Activated T-helper 17 cell treated with anti-CD3 and anti-CD28 coated beads, Interleukin-2, amount 50 U/mL, for 72 hours (primary cell): ENCODE measurements at places on chromosomes 12 and 14. TPM values are rescaled to one million over a fixed set of nuclear protein-coding genes. Genes with fewer than 3 reads are reported as not detected.

DNA sequence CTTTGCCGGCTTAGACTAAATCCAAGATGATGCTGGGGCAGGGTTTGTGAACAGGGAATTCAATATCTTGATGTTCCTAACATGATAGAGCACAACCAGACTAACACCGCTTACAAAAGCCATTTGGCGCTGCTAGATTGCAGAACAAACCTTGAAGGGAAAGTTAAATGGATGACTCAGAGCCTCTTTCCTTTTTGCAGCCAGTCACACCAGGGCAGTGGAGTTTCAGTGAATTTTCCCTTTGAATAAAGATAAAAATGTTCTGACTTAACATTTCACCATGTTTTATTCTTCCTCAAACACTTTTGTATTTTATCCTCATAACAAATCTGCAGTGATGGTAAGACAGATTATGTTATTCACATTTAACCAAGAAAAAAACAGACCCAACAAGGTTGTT lies 47.3 kb downstream of the PDE6H start:
- ATAC-seq, result no peak

GRCh38 chr12:62676521-62677307 lies 210.1 kb downstream of the MON2 start:
- ATAC-seq, result no peak

GRCh38 chr12:106897082-106897481 lies 58.6 kb upstream of the TMEM263 start:
- no peak for ATAC-seq

GRCh38 chr14:64704743-64705380 lies 638 bp downstream of the PLEKHG3 start:
- ATAC-seq, result peak; percentile 14

DNA sequence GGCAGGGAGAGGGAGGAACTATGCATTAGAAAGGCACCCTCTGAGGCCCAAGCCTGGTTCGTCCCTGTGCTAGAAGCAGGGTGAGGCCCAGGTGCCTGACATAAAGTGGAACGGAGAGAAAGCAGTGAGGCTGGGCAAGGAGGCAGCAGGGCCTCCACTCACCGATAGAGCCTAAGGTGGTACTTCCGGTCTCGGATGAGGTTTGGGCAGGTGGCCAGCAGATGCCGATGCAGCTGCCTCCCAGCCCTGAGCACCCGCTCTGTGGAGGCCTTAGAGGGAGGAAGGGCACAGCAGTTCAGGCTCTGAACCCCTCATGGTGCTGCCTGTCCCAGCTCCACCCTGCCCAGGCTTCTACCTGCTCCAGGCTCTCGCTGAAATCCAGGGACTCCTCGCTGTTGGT lies 7.1 kb downstream of the RAPGEF3 start:
- ATAC-seq, result no peak

- ATAC-seq, result peak; percentile 35
Measured at GRCh38 chr12:13233830-13234641, 37.5 kb downstream of the EMP1 start.

DNA sequence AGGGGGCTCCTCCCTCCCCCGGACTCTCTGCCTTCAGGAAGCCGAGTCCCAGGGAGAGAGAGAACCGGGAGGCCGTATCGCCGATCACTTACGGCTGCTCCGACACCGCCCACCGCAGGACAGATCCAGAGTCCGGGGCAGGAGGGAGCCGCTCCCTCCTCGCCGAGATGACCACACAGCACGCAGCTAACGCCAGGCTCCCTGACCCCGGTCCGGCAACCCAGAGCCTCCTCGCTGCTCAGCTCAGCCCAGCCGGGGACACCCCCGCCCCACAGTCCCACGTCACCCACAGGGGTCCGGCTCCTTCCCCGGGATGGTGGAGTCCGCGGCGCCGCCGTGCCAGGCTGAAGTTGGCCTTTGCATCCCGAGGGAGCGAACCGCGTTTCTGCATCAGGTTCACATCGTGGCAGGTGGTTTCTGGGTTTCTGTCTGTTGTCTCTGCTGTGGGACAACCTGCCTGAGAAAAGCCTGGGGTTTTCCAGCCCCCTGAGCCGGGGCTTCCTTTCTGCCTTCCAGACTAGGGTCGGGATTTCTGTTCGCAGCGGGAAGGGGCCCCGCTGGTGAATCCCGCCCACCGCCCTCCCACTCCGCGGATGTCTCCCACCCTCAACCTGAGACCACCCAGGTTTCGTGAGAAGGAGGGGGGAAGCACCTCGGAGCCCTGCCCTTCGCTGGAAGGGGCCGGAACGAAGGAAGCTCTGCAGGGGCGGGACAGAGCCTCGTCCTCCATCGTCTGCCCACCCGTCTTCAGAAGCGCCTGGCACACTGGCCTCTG lies 61.2 kb downstream of the NOC4L start:
- no peak for ATAC-seq

- ATAC-seq, result no peak
Measured at GRCh38 chr12:32336261-32336660, 63.1 kb upstream of the FGD4 start.

DNA sequence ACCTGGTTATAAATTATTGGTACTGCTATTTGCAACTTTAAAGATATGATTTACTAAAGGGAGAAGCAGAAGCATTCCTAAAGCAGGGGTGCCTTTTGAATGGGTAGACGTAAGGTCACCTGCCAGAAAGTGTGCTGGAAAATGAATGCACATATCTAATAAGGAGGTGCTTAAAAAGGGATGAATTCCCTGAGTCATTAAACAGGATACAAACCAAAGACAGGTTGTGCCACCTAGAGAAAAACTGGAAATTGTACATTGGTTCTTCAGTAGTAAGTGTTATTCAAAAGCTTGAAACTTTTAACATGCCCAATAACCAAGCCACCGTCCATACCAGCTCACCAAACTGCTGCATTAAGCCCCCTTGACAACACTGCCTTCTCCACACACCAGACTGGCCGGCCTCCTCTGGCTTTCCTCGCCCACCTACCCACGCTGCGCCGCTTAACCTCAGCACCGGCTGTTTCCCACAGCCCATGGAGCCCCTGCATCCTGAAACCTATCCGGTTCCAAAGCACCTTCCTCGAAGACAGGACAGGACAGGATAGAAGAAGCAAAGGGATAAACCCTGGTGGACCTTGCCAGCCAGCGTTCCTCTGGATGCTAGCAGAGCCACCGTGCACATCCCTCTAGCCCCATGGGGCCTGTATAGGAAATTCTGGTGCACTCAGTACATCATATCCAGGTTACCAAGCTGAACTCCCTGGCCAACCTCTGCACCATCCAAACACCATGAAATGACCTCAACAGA lies 201.5 kb upstream of the CAND1 start:
- no peak for ATAC-seq

DNA sequence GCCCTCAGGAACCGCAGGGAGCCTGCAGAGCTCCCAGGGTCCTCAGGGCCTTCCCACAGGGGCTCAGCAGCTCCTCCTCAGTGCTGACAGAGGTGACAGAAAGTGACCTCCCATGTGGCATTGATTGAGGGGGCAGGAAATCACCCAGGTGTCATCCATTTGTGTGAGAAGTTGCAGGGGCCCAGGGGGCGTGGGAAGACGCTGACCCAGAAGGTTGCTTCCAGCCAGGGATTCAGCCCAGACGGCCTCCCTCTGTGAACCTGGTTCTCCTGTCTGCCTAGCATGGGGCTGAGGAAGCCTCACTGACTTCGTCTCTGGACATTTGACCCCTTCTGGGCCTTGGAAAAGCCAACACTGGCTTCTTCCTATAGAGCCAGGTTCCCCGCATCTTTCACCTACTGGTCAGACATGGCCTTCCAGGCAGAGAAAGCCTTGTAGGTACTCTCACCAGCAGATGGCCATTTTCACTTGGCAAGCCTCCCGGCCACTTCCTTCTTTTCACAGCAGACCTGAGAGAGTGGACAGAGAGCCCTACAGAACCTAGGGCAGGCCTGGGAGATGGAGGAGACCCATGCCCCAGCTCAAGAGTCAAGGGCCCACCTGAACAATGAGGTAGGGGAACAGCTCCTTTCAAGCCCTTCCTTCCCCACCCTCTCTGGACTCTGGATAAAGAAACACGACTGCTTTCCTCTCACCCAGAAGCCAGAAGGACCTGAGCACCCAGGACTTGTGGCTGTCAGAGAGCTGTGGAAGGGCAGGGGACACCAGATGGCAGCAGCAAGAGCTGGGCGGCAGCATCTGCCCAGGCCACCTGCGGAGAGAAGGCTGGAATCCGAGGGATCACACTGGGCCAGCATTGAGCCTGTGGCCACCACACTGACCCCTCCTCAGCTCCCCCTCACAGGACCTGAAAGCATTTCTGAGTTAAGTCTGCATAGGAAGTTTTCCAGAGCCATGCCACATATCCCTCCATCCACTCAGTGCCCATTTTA lies 377.8 kb downstream of the DPF3 start:
- ATAC-seq, result no peak

- ATAC-seq, result peak; percentile 85
Measured at GRCh38 chr12:54991161-54991990, 6.8 kb upstream of the TESPA1 start.

GRCh38 chr14:51844081-51844881 lies 16.1 kb upstream of the GNG2 start:
- ATAC-seq, result no peak

GRCh38 chr12:130799051-130799450 lies 40.0 kb downstream of the STX2 start:
- no peak for ATAC-seq

- peak; percentile 75 for ATAC-seq
Measured at GRCh38 chr12:98741196-98741555, 96.1 kb downstream of the APAF1 start.

DNA sequence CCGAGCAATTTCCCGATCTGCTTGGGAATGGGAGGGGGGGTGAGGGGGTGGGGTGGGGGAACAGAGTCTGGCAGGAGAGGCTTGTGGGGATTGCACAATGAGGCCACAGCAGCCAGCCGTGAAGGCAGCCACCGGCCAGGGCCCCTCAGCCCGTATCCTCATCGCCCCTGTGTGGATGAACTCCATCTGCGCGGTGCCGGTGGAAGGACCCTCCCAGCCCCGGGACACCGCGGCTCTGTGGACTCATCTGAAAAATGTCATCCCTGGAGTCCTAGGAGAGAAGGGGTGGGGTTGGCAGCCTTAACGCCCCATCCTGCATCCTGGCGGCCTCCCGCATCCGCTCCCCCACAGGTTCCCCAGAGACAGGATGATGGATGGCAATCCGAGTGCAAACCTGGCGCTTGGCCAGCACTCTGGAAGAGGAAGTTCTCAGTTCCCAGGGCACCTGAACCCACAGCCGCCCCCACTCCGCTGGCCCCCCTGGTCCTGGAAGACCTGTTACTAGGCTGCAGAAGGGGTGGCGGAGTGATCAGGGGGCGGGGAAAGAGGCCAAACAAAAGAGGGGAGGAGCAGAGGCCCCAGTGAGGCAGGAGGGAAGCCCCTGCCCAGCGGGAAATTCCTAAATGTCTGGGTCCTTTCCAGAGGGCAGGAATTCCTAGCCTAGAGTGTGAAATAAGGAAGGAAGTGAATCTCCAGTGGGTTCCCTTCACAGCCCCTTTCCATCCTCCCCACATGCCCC lies 1.2 kb upstream of the TNFAIP2 start:
- ATAC-seq, result no peak

- no peak for ATAC-seq
Measured at GRCh38 chr12:7837366-7837765, 35.3 kb downstream of the SLC2A14 start.

GRCh38 chr14:25034803-25035681 lies 14.9 kb downstream of the STXBP6 start:
- no peak for ATAC-seq

GRCh38 chr12:96386794-96387193 lies 13.4 kb downstream of the CDK17 start:
- no peak for ATAC-seq

DNA sequence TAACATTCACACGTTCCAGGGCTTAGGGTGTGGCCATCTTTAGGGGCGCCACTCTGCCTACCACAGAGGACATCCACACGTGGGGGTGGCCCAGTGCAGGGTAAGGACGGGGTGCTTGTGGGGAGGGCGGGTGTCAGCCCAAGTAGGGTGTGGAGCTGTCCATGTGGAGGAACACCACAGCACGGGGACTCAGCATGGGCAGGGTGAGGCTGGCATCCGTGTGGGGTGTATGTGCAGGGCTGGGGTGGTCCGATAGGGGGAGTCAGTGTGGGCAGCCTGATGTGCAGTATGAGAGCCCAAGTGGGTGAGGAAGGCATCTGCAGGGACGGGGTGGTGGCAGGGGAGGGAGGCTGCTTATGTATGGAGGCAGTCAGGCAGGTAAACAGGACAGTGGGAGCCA lies 17.7 kb downstream of the PSMC1 start:
- ATAC-seq, result no peak

DNA sequence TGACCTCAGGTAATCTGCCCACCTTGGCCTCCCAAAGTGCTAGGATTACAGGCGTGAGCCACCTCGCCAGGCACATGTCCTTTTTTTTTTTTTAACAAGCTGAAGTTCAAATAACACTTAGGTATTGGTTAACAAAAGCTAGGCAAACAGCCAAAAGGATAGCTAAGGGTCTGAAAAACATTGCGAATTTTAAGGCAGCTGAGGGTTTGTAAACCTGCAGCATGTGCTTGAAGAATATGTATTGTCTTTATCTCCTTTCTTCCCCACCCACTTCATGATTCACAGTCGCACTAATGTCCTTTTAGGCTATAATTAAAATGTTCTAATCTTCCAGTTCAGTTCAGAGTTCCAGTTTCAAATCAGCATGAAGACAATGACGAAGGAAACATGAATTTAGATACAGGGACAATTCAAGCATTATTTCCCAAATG lies 30.1 kb upstream of the CERS5 start:
- no peak for ATAC-seq

DNA sequence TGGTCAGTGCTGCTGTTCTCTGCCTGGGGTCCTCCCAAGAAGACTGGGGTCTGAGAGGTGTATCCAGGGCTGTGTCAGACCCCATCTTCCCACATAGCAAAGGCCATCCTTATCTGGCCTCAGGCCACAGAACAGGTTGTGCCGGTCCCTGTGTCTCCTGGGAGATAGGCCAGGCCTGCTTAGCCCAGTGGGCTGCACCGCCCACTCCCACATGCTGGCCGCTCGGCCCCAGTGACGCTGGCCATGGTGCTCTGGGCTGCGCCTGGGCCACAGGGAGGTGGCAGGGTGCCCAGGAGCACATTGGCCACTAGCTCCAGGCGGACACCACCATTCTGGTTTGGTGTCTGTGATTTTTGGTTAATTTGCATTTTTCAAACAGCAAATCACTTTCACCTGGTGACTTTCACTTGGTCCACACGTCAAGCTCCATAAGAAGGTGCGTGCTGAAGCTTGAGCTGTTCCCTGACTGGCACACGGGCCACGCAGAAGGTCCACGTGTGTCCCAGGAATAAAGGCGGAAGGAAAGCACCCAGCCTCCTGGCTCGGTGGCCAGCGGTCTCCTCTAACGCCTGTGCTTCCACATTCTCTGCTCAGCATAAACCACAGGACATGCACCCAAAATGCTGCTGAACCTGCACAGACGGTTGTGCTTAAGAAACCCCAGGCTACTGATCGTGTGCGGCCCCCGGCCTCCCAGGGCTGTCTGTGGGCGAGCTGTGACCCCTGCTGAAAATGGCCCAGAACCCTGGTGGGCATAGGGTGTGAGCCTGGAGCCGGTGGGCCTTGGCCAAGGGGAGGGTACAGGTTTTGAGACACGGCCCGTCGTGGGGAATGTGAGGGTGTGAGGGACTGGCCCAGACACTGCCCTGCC lies 4.6 kb downstream of the FBRSL1 start:
- no peak for ATAC-seq

Gene PTCSC3
- not detected for total RNA-seq

Gene RNASE1
- 0.56 TPM for total RNA-seq

Gene GRIN2B
- 0.26 TPM for total RNA-seq

Gene MYL2
- not detected for total RNA-seq

Gene WIF1
- not detected for total RNA-seq

Gene TTC8
- 2.9 TPM for total RNA-seq

Gene KCNH5
- not detected for total RNA-seq

Gene OR4E2
- not detected for total RNA-seq

Gene AKAP3
- total RNA-seq, result 1.7 TPM

Gene PLEKHD1
- 0.11 TPM for total RNA-seq

Gene PAPLN
- total RNA-seq, result 0.19 TPM

Gene KRT77
- total RNA-seq, result not detected

Gene RPS6KL1
- 3.2 TPM for total RNA-seq
